Omental fat pad (tissue), 4 donors: ENCODE measurements at places on chromosomes 16 and 17.

DNA sequence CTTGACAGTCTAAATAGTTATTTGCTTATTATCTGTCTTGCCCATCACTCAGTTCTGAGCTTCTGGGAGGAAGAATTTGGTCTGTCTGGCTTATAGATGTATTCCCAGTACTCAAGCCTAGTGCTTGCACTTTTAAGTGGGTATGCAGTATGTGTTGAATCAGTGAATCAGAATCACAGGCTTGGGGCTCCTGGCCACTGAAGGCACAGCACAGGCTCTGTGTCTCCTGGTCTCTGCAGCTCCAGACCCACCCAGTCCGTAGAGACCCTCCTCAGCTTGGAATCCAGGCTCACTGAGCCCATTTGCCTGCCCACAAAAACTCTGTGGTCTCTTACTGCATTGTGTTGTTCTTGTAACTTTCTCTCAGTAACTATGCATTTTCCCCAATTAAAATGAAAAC lies 19.3 kb upstream of the CFAP20 start:
- DNase-seq = no peak

GRCh38 chr17:79838522-79839274 lies 542 bp downstream of the CBX4 start:
- no peak for DNase-seq

DNA sequence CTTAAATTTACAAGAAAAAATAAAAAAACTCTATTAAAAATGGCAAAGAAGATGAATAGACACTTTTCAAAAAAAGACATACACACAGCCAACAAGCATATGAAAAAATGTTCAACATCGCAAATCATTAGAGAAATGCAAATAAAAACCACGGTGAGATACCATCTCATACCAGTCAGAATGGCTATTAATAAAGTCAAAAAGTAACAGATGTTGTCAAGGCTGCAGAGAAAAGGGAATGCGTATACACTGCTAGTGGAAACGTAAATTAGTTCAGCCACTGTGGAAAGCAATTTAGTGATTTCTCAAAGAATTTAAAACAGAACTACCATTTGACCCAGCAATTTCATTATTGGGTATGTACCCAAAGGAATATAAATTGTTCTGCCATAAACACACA lies 31.4 kb downstream of the CAPNS2 start:
- no peak for DNase-seq

DNA sequence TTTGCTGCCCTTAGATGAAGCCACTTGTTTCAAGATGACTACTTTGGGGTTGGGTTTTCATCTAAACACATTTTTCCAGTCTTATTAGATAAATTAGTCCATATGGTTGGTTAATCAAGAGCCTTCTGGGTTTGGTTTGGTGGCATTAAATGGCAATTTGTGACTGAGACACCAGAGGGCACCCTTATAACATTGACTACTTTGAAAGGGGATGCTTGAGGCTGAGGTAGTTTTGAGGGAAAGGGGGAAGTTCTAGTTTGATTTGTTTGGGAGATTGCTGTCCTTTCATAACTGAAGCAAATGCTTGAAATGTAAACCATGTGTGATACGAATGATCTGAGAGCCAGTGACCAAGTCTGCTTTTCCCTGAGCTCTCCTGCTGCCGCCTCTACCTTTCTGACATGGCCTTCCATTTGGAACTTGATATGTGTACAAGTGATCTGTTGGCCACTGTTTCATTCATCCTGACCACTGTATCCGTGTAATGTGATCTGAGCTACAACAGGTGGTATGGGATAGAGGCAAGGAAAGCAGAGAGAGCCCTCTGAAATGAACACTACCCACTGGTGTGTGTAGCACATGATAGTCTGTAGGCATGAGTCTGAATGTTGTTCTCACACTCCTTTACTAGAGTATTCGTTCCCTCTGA lies 5.8 kb upstream of the RARA start:
- no peak for DNase-seq

DNA sequence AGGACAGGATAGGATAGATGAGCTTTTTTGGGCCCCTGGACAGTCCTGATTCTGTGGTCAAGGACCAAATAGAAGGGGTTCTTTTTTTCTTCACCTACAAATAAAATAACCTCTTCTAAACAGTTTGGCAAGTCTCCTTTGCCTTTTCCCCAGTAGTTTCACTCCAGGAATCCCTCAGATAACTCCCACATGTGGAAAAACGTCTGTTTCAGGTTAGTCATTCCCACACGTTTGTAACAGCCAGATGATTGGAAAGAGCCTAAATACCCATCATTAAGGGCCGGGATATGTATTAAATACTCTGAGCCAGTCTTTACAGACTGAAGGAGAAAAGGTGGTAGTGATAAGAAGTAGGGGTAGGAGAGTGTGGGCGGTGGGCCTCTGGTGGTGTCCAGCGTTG lies 58.3 kb downstream of the PLD6 start:
- no peak for DNase-seq

- no peak for DNase-seq
Measured at GRCh38 chr17:35918665-35919064, 11.9 kb downstream of the RDM1 start.

DNA sequence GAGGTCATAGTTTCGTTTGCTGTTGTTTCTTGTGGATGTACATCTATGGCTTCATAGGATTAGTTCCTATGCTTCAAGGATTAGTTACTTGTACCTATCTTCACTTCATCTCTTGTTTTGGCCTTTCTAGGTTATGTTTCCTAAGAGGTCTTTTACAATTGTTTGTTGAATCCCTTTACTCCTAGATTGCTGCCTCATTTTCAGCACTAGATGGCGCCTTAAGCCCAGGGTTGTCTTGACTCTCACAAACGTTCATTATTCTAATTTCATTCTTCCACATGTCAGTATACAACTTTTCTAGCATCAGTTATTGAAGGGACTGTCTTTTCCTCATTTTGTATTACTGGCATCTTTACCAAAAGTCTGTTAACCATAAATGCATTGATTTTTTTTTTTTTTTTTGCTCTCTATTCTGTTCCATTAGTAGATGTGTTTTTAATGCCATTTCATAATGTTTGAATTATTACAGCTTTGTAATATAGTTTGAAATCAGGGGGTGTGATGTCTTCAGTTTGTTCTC lies 45.0 kb upstream of the NACA2 start:
- DNase-seq = no peak

DNA sequence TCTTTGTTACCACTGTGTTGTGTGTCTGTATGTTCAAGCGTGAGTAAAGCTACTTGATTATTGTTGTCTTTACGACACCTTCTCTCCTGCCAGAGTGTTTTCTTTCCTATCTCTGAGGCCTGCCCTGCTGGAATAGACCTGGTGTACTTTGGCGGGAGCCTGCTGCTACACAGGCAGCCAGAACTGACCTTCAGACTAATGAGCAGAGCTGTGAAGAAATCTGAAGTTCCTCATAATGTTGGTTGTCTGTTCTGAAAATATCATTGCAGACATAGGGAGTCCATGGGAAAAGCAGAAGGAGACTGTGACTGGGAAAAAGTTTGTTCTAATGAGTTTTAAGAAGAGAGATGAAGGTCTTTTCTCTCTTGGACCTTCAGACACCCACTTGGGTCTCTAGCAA lies 9.8 kb downstream of the RHOT1 start:
- DNase-seq = no peak

DNA sequence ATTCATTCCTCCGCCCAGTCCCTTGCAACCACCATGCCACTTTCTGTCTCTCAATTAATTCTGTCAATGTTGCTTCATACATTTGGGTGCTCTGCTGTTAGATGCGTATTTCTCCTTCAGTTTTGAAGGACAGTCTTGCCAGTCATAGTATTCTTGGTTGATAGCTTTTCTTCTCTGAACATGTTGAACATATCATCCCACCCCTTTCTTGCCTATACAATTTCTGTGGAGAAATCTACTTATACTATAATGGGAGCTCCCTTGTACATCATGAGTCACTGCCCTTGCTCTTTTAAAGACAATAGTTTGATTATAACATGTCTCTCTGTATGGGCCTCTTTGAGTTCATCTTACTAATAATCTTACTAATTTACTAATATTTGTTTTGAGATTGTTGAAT lies 34.1 kb downstream of the RNF112 start:
- DNase-seq = no peak
